ENCODE measurements at places on chromosomes 11 and 22. TPM values are rescaled to one million over a fixed set of nuclear protein-coding genes. Genes with fewer than 3 reads are reported as not detected.
A peak's percentile ranks its signal among the peaks of the same experiment; 100 is the strongest.

DNA sequence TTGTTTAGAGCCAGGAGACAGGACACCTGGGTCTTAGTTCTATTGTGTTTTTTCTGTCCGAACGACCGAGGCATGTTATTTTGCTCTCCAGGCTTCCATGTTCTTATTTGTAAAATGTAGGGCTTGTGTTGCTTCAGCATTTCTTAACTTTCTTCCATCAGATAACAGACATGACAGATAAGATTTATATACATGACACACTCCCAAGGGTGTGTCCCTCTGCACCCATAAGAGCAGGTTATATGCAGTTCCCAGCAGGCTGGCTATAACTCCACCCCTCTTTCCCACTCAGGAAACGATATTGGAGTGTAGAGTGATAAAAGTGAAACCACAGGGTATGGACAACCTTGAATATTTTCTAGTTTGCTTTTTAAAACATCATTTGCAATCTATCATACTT, 65.8 kb downstream of the APIP start:
- peaks cover 6% of the 10 kb centered on the region for H3K27me3 ChIP-seq
- peaks cover 8% of the 10 kb centered on the region for H3K4me1 ChIP-seq
- no peak overlapping the region for H3K4me3 ChIP-seq
- no peaks in the 10 kb centered on the region for H3K36me3 ChIP-seq
- no peak for DNase-seq

DNA sequence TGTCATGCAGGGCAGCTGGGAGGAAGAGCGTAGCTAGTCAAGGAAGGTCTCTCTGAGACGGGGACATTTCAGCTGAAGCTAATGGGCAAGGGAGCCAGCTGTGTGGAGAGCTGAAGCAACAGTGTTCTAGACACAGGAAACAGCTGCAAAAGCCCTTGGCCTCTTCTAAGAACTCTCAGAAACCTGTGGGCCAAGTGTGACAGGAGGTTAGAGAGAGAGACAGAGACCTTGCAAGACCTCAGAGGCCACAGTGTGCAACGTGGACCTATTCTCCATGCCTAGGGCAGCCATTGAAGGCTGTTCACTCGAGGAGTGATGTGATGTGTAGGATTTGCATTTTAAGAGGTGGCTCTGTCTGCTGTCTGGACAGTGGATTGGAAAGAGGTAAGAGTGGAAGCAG, 48.7 kb upstream of the TNRC6B start:
- H3K4me3 ChIP-seq: no peak overlapping the region
- DNase-seq: no peak
- H3K27ac ChIP-seq: no peak overlapping the region
- no peaks in the 10 kb centered on the region for H3K4me1 ChIP-seq

DNA sequence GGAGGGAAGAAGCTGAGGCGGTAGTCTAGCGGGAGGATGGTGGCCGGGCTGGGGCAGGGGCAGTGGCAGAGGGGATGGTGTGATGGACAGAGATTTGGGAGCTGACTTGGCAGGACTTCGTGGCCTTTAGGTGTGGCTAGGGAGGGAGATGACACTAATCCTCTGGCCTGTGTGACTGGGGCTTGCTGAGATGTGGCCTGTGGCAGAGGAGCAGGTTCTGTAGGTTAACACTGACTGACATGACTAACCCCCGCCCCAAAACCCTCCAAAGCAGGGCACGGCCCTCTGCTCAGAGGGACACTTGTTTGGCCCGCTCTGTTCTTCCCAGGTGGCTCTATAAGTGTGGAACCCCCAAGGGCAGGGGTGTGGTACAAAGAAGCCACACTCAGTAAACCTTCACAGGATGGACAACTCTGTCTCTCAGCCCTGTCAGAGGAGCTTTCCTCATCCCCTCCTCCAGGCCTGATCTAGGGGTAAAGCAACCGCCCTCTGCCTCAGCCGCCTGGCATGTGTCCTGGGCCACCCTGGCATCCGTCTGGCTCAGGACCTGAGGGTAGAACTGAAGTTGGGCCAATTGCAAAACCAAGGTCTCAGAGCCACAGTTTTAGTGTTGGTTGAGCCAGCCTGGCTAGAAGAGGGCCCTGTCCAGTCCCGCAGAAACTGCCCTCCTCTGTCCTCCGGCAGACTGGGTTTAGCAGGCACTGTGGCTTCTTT, 15.6 kb downstream of the TOM1 start:
- H3K27me3 ChIP-seq: no peaks in the 10 kb centered on the region
- H3K4me3 ChIP-seq: no peak overlapping the region
- DNase-seq: no peak

- DNase-seq: no peak
- no peaks in the 10 kb centered on the region for H3K36me3 ChIP-seq
- no peaks in the 10 kb centered on the region for H3K27me3 ChIP-seq
- no peak overlapping the region for H3K4me3 ChIP-seq
- H3K4me1 ChIP-seq: no peaks in the 10 kb centered on the region
- H3K27ac ChIP-seq: no peak overlapping the region
Measured at GRCh38 chr11:129260750-129261149, 68.6 kb upstream of the ARHGAP32 start.

- no peaks in the 10 kb centered on the region for H3K36me3 ChIP-seq
- H3K27ac ChIP-seq: no peak overlapping the region
- H3K4me3 ChIP-seq: no peak overlapping the region
- no peak for DNase-seq
- H3K27me3 ChIP-seq: no peaks in the 10 kb centered on the region
Measured at GRCh38 chr11:58485961-58486360, 21.9 kb downstream of the OR5B21 start.

DNA sequence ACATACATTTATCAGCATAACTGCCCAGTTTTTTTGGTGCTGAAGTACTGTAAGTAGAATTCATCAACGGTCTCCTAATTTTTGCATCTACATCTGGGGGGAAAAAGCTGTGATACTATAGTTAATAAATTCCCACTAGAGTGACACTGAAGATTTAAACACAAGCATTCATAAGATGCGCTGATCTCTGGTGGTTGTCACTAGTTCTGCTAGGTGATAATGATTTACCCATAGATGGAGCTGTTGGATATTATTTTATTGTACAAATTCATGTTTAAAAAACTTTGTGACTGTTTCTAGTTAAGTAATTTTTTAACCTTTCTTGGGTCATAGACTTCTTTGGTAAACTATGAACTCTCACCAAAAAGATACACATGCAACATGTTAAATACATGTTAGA, 106.6 kb downstream of the EMSY start:
- H3K36me3 ChIP-seq: peaks cover 39% of the 10 kb centered on the region
- no peak overlapping the region for H3K27ac ChIP-seq
- H3K4me1 ChIP-seq: no peaks in the 10 kb centered on the region
- DNase-seq: no peak
- H3K27me3 ChIP-seq: no peaks in the 10 kb centered on the region
- H3K4me3 ChIP-seq: no peak overlapping the region

- H3K4me1 ChIP-seq: peaks cover 18% of the 10 kb centered on the region
- H3K36me3 ChIP-seq: no peaks in the 10 kb centered on the region
- no peak overlapping the region for H3K27ac ChIP-seq
- no peak for DNase-seq
- no peaks in the 10 kb centered on the region for H3K27me3 ChIP-seq
Measured at GRCh38 chr11:47950396-47950795, 30.0 kb upstream of the PTPRJ start.

DNA sequence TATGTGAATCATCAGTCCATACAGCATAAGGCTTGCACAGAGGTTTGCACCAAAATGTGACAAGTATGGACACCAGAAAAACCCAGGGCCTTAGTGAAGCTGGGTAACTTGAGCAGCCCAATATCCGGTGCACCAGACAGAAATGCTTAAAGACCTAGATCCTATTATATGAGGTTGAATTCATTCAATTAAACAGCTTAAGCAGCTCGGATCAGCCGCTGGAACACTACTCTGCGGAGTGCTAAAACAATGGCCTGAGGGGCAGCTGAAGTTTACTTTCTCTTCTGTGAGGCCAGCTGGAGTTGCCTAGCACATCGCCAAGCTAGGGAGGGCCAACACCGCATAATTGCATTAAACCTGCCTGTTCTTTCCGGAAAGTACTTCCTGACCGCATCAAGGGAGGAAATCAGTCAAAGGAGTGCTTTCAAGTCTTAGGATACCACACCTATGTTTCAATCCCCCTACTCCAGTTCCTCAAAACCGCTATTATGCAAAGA, 17.0 kb upstream of the FAM181B start:
- no peak overlapping the region for H3K27ac ChIP-seq
- H3K27me3 ChIP-seq: no peaks in the 10 kb centered on the region
- H3K4me1 ChIP-seq: no peaks in the 10 kb centered on the region
- H3K4me3 ChIP-seq: peak overlapping the region; percentile 17
- no peak for DNase-seq
- H3K36me3 ChIP-seq: no peaks in the 10 kb centered on the region

- DNase-seq: no peak
- H3K27ac ChIP-seq: peak overlapping the region; percentile 90
- no peaks in the 10 kb centered on the region for H3K27me3 ChIP-seq
- H3K4me3 ChIP-seq: peak overlapping the region; percentile 97
Measured at GRCh38 chr11:64165481-64165841, 452 bp downstream of the MACROD1 start.

DNA sequence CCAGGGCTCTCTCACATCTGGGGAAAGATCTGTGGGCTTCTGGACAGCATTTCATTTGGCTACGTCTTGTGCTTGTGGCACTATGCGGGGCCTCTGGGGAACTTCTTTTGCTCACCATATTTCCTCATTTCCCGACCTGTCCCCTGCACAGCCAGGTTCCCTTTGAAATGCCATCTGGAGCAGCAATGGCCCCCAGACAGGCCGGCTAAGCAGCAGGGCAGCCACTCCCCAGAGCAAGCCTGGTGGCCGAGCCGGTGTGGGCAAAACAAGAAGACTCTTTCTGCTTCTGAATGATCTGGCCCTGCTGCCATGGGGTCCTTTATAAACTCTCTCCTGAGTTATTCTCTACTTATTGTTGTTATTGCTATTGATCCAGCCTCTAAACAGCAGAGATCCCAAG, 190.7 kb upstream of the NECTIN1 start:
- no peak for DNase-seq
- H3K4me3 ChIP-seq: no peak overlapping the region
- no peak overlapping the region for H3K27ac ChIP-seq
- no peaks in the 10 kb centered on the region for H3K4me1 ChIP-seq
- H3K36me3 ChIP-seq: peaks cover 7% of the 10 kb centered on the region
- H3K27me3 ChIP-seq: peaks cover 55% of the 10 kb centered on the region

GRCh38 chr11:6345366-6345765, 25.1 kb upstream of the CAVIN3 start:
- no peaks in the 10 kb centered on the region for H3K27me3 ChIP-seq
- H3K4me1 ChIP-seq: no peaks in the 10 kb centered on the region
- DNase-seq: no peak
- no peaks in the 10 kb centered on the region for H3K36me3 ChIP-seq
- no peak overlapping the region for H3K4me3 ChIP-seq

DNA sequence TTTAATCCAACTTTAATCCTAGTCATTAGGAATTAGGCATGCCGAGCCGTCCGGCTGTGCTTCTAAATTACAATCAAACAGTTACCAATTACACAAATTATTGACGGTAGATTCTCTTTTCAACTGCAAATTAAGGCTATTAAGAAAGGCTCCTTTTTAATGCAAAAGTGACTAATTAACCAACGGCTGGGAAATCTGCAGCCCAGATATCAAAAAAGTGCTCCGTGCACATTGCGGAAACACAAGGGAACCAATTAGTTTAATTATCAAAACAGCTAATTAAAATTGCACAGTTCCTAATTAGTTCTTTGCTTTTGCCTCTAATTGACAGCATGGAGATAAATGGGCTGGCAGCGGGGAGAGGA, 19.4 kb upstream of the LMO1 start:
- no peaks in the 10 kb centered on the region for H3K27me3 ChIP-seq
- no peaks in the 10 kb centered on the region for H3K36me3 ChIP-seq
- no peak overlapping the region for H3K27ac ChIP-seq
- peak overlapping the region; percentile 56 for H3K4me3 ChIP-seq

DNA sequence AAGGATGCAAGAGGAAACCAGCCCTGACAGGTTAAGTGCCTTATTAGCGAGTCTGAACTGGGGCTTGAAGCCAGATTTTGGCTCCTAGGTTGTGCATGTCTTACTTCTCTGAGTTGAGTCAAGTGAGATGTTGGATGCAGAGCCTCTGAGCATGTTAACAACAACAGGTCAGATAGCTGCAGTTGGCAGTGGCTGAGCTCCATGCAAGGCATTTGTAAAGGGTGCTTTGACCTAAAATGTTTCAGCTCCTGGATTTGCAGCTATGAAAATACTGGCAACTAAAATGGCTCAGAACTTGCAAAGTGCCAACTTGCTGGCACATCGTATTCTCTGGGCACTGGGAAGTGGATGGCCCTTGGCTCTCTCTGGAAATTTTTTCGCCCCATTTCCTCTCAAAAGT, 16.4 kb upstream of the CSRP3 start:
- H3K4me1 ChIP-seq: peaks cover 63% of the 10 kb centered on the region
- H3K4me3 ChIP-seq: no peak overlapping the region
- peak overlapping the region; percentile 80 for H3K27ac ChIP-seq
- DNase-seq: no peak

- H3K27ac ChIP-seq: no peak overlapping the region
- no peak for DNase-seq
- no peaks in the 10 kb centered on the region for H3K27me3 ChIP-seq
- H3K4me3 ChIP-seq: no peak overlapping the region
Measured at GRCh38 chr22:46156031-46156430, 5.7 kb downstream of the PPARA start.

The C11orf21 gene
- total RNA-seq: 0.94 TPM

The MOGAT2 gene
- total RNA-seq: not detected

The FGF19 gene
- not detected for total RNA-seq

The APOC3 gene
- not detected for total RNA-seq

The WNT11 gene
- total RNA-seq: 0.13 TPM

The OR8H1 gene
- not detected for total RNA-seq

The HOATZ gene
- not detected for total RNA-seq

The SGSM1 gene
- total RNA-seq: 0.15 TPM

The H19 gene
- total RNA-seq: 77.6 TPM

Measured in esophagus squamous epithelium (tissue), 5 donors.